NCI-H2029 treated with DMSO at 0.1 percent for 48 hours (cell line): ENCODE measurements at places on chromosomes 7 and 10.

- DNase-seq = peak; percentile 20
These were observed 77.9 kb downstream of the INSIG1 start for GRCh38 chr7:155375337-155376277.

- no peak for DNase-seq
These were observed 55.0 kb upstream of the AKR1E2 start for GRCh38 chr10:4770801-4771553.

- no peak for DNase-seq
These were observed 188.5 kb downstream of the ZMYND11 start for GRCh38 chr10:323651-324293.

DNA sequence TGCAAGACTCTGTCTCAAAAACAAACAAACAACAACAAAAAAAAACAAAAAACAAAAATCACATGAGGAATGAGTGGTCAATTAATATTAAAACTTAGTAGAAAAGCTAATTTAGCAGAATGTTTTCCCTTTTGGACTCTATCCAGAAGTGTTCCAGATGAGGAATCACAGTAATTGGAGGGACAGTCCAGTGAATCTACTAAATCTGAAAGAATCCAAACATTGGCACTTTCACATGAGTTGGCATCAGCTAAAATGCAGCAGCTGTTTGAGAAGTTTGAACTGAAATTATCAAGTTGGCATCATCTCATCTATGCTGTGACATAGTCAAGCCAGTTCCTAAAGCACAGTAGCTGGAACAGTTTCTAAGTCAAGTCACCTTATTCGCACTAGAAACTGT lies 367.8 kb downstream of the PPP1R3A start:
- no peak for DNase-seq

DNA sequence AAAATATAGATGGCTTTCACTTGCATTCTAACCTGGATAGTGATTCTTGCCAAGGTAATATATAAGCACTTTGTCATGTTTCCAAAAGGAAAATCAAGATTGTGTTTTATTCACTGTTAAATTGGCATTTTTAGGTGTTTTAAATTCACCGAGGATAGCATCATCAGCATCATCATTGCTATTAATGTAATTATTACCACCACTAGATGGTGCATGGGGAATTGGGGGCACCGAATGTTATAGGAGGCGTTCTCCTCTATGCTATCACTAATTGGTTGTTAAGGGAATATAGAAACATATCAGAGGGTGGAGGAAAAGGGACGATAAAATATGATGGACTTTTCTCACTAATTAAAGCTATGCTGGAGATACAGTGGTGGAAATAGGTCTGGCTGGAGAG lies 95.5 kb downstream of the CELF2 start:
- DNase-seq = no peak

- no peak for DNase-seq
These were observed 60.0 kb downstream of the RAPGEF5 start for GRCh38 chr7:22296916-22297315.
